ENCODE measurements at places on chromosomes 12 and 14.

GRCh38 chr14:77097006-77097699, 905 bp upstream of the CIPC start:
- DNase-seq, result no peak

DNA sequence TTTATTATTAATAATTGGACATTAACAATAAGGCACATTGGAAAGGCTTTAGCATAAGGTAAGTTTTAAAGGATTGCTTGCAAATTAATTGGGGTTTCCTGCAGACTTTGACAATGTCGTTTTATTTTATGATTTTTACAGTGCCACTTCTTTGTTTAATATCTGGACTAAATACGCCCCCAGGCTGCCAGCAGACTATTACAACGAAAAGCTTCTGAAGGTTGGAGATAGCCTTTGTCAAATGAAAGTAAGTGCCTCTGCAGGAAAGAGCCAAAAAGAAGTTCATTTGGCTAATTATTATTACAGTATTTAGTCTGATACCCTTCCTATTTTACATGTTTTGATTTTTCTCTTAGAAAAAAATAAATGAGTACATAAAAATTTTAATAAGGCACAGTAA, 11.3 kb downstream of the CFAP54 start:
- DNase-seq, result no peak

DNA sequence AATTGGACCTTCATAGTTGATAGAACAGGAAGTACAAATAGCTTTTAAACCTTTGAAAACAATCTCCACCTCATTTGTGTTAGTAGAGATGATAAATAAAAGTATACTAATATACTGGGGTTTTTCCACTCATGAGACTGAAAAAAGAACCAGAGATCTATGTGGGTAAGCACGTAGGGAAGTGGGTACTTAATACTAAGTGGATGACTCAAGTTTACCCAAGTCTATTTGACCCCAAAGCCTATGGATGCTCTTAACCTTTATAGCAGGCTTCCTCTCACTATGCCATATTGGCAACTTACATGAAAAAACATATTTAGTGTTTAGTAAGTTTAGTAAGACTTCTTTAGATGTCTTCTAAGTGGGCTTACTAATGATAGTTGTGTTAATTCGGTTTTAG, 49.2 kb upstream of the CHPT1 start:
- DNase-seq, result no peak

- DNase-seq, result no peak
Observed at GRCh38 chr14:64702493-64703394, 1.5 kb upstream of the PLEKHG3 start.

DNA sequence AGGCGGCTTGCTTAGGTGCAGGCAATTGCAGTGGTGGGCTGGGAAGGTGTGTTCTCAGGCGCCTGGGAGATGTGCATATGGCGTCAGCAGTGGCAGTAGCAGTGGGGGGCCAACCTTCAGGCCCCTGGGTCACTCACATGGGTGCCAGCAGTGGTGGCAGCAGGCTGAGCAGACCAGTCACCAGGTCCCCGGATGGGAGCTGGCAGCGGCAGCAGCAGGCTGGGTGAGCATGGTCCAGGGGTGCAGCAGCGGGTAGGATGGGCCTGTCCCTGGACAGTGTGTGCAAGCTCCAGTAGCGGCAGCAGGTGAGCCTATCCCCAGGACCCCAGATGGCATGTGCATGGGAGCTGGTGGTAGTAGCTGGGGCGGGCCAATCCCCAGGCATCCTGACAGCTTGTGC, 108.5 kb upstream of the TMEM260 start:
- DNase-seq, result no peak

GRCh38 chr14:100122481-100123223, 36.8 kb downstream of the DEGS2 start:
- DNase-seq, result no peak

GRCh38 chr14:92729634-92730358, 18.6 kb downstream of the LGMN start:
- peak; percentile 90 for DNase-seq

GRCh38 chr12:19181666-19182426, 52.3 kb downstream of the PLEKHA5 start:
- DNase-seq, result no peak

- DNase-seq, result peak; percentile 69
Observed at GRCh38 chr14:92473261-92473968, 40.2 kb upstream of the RIN3 start.

DNA sequence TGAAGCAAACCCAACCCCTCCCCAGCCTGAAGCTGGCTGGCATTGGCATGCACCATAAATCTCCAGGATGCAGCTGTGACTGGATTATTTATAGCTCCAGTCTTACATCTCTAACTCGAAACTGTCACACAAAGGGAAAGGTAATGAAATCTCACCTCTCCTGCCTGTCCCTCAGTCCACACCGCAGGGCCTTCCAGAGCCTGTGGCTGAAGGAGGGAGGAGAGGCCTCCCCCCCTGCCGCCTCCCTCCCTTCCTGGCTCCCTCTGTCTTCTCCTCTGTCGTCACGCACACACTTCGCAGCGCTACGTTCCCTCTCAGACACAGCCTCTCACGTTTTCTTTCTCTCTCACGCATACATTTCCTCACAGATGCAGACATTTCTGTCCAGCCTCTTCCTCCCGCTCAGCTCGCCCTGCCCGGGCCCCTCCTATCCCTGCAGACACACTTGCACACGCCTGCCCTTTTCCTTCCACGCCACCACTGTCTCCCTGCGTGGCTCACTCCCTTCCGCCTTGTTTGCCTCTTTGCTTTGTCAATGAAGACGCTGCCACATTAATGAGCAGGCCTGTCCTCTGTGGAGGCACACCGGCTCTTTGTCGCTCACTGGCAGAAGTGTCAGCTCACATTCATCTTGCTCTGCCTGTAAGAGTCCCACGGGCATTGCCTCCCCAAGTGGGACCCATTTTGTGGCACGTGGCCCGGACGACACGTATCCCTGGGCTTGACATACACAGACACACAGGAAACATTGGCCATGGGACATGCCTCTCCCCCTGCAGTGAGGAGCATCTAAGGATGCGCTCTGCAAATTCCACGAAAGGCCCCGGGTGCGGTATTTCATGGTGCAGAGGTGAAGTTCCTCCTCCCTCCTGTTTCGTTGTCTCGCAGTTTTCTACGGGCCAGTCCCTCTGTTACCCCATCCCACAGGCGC, 27.9 kb downstream of the IRF2BPL start:
- DNase-seq, result peak; percentile 72

- peak; percentile 69 for DNase-seq
Observed at GRCh38 chr12:64171715-64172114, 50.4 kb downstream of the KICS2 start.

- peak; percentile 95 for DNase-seq
Observed at GRCh38 chr12:96434107-96434506, 33.9 kb upstream of the CDK17 start.

- DNase-seq, result no peak
Observed at GRCh38 chr12:6567112-6567670, 900 bp downstream of the NOP2 start.

GRCh38 chr14:100145682-100146464, 13.6 kb downstream of the DEGS2 start:
- DNase-seq, result no peak

- DNase-seq, result no peak
Observed at GRCh38 chr14:95018821-95019220, 138.5 kb downstream of the DICER1 start.

DNA sequence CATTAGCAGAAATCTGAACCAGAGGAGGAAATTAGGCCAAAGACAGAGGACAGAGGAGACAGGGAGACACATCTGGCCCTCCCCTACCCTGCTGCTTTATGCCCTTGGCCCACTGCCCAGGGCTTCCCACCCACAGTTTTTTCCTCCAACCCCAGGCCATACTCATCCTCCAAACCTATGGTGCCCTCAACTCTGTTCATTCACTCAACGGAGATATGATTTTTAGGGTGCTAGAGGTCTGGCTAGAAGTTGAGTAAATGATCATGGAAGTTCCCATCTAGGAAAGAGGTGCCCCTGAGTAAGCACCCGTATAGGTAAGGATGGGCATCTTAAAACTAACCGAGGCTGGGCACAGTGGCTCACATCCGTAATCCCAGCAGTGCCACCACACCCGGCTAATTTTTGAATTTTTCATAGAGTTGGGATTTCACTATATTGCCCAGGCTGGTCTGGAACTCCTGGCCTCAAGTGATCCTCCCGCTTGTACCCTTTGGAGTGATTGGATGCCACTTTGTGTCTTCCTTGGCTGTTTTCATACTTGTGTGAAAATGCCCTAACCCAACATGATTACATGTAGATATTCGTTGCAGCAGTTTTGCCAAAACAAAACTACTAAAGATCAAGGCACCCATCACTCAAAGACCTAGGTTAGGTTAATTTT, 4.4 kb downstream of the KRT18 start:
- no peak for DNase-seq

DNA sequence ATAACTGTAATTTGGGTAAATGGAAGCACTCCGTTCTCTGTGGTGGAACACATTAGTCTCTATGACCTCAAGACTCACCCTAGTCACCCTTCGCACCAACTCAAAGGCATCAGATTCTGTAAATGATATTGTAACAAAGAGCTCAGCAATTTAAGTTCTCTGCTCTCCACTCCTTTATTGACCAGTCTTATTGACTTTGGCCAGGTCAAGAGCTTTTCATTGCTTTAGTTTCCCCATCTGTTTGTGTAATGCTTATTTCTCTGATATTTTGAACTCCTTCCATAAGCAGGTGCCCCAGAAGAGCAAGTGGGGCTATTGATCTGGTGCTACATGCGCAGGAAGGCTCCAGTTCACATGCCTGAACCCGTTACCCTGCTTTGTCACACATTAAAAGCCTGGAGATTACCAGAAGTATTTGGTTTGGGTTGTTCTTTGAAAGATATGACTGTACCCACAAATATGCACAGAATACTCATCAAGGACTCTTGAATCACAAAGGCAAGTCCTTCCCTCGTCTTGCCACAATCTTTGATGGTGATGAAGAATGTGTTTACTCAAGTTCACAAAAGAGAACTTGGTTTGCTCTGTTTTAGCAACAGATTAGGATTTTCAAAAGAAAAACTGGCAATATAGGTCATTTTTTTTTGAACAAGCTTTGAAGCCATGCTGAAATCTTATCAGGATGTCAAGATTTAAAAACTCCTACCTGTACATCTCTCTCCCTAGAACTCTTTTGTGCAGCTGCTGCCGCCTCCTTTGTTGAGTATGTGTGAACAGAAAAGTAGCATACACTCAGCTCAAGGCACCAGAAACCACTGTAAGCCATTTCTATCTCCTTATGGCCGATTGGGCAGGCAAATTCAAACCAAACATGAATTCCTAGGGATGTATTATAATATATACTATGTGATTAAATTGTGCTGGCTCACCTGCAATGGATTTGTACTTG, 193.9 kb downstream of the BCAT1 start:
- peak; percentile 87 for DNase-seq

DNA sequence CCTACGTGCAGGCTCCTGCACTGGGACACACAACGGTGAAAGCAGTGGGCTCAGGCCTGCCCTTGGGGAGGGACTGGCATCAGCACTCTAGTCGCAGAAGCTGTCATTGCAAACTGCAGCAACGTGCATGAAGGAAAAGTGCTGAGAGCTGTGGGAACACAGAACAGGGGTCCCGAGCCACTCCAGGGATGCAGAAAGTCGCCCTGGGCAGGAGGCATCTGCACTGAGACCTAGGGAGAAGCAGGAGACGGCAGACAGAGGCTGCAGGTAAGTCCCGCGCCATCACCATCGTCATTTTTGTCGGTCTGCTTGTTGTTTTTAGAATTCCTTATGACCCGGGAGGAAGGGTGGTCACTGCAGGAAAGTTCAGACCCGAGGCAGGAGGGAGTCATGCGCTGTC, 21.6 kb upstream of the RIMBP2 start:
- no peak for DNase-seq

All from fibroblast of skin of abdomen (primary cell).